Glomerular endothelial cell (primary cell): ENCODE measurements at places on chromosomes 2 and 18.

GRCh38 chr2:231715988-231716616, 7.8 kb downstream of the PTMA start:
- no peak for DNase-seq

DNA sequence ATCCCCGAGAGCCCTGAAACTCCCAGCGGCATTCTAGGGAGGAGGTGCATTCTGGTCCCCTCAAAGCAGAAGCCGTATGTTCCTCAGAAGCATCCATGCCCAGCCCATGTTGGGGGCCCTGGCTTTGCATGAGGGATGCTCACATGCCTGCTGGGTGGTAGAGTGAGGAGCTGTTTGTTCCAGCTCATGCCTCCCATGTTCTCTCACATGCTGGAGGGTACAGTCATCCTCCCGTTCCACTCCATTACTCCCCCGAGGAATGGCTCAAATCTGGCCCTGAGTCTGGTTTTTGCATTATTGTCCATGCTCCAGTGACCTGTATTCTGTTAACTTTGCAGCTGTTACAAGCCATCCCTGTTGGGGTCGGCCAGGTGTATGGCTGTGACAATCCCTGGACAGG, 24.1 kb downstream of the SLC14A2 start:
- DNase-seq = no peak

DNA sequence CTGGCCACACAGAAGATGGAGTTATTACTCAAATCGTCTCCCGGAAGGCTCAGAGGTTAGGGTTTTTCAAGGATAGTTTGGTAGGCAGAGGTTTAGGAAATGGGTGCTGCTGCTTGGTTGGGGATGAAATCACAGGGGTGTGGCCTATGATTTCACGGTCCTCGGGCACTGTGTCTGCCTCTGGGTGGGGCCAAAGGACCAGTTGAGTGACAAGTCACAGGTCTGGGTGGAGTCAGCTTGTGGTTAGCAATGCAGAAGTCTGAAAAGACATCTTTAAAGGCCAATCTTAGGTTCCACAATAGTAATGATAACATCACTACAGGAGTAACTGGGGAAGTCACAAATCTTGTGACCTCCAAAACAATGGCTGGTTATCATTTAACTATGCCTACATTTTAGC, 387.8 kb downstream of the ZNF521 start:
- DNase-seq = no peak

DNA sequence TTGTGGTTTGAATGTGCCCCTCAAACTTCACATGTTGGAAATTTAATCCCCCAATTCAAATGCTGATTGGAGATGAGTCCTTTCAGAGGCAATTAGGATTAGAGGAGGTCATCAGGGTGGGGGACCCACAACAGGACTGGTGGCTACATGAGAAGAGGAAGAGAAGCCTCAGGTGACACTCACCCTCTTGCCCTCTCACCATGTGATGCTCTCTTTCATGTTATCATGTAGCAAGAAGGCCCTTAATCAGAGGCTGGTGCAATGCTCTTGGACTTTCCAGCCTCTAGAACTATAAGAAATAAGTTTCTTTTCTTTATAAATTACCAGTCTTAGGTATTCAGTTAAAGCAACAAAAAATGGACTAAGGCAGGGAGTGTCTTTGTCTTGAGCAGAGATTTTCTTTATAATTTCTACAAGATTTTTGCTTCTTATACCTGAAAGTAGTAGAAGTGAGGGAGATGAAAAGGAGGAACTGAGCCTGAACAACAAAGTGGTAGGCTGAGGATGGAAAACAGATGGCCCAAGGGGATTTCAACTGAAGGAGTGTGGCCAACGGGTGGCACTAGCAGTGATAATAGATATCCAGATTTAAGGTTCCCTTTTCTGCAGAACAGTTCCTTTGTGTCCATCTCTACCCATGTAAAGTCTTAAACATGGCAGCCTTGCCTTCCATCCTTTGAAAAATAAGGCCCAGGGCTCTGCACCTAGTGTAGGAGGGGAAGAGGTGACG, 49.2 kb upstream of the TGIF1 start:
- DNase-seq = no peak

- no peak for DNase-seq
These were observed 866 bp downstream of the CWC22 start for GRCh38 chr2:180006231-180006630.

GRCh38 chr2:120539937-120540718, 194.2 kb downstream of the INHBB start:
- DNase-seq = no peak

- DNase-seq = no peak
These were observed 14.6 kb downstream of the PTPN18 start for GRCh38 chr2:130370490-130370889.

DNA sequence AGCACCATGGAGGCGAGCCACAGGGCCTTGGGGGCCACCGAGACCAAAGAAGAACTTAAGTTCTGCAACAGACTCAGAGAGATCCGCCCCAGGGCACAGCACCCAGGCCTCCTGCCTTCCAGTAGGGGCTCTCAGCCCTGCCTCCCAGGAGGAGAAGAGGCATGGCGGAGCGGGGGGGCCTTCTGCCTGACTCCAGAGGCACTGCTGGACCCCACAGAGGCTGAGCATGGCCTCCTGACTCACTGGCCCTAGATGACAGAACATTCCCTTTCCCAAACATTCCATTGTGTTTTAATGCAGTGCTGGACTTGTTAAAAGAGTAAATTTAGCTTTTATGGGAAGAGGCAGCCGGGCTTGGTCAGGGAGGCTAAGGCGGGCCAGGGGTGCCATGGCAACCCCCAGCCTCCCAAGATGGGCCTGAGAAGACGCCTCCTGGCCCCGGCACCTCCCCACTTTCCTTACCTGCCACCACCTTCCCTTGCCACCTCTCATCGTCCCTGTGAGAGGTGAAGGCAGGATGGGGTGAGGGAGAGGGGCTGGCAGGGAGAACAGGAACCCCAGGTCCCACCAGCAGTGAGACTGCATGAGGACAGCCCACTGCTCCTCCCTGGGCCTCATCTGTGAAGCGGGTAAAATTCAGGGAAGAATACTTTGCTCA, 65.4 kb downstream of the SMAD7 start:
- DNase-seq = no peak

- DNase-seq = no peak
These were observed 239.6 kb downstream of the CDH20 start for GRCh38 chr18:61572871-61573270.

- DNase-seq = no peak
These were observed 894.5 kb upstream of the ACVR2A start for GRCh38 chr2:146950361-146950760.

DNA sequence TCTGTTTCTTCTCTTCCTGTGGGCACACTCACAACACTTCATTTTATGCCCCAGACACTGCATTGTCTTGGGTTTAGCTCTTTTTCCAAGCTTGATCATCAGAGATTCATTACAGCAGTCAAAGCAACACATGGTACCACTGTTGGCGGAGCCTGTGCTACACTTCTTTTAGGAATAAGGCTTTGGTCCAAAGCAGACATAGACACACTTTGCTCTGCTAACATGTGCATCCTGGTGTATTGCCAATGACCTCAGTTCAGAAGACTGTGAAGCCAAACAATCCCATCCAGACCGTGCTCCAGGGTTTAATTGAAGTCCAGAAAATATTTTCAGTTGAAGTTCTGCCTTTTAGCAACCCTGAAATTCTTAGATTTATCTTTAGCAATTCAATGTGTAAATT, 354.6 kb upstream of the RAB12 start:
- no peak for DNase-seq

GRCh38 chr2:15410884-15411283, 150.2 kb downstream of the NBAS start:
- DNase-seq = no peak

GRCh38 chr18:57748770-57749603, 54.1 kb downstream of the ATP8B1 start:
- no peak for DNase-seq

DNA sequence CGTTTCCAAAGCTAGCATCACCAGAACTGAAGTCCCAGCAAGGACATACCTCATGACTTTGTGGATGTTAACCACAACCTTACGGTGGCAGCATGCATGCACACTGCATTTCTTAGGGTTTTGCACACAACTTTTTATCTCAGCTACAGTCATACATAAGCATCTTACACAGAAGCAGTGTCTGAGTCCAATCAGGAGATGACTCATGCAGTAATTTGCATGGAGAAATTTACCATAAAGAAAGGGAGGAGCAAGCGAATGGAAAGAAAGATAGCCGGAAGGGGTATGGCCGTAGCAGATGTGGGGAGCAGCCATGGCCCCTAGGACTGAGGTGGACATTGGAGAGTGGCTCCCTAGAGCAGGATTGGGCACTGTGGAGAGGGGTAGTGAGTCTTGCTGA, 522.5 kb downstream of the GALR1 start:
- no peak for DNase-seq

DNA sequence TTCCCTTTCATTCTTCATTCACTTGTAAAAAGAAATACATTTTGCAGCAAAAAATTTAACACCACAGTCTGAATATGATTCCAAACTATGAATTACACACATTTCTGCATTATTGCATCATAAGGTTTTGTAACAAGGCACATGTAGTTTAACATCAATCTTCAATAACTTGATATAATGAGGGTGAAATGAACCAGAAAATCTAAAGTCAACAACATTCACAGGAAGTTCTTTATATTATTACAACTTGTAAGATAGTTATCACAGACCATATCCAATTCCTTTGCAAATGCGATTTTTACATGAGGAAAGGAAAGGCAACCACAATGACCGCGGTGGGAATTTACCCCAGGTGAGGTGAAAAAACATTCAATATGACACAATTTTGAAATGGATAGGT, 213.3 kb downstream of the NAPG start:
- DNase-seq = no peak

- no peak for DNase-seq
These were observed 100.6 kb downstream of the BABAM2 start for GRCh38 chr2:27991146-27991545.

- DNase-seq = no peak
These were observed 1097.2 kb upstream of the CNTNAP5 start for GRCh38 chr2:122927710-122928557.

GRCh38 chr2:217994776-217995274, 8.0 kb downstream of the TNS1 start:
- no peak for DNase-seq

DNA sequence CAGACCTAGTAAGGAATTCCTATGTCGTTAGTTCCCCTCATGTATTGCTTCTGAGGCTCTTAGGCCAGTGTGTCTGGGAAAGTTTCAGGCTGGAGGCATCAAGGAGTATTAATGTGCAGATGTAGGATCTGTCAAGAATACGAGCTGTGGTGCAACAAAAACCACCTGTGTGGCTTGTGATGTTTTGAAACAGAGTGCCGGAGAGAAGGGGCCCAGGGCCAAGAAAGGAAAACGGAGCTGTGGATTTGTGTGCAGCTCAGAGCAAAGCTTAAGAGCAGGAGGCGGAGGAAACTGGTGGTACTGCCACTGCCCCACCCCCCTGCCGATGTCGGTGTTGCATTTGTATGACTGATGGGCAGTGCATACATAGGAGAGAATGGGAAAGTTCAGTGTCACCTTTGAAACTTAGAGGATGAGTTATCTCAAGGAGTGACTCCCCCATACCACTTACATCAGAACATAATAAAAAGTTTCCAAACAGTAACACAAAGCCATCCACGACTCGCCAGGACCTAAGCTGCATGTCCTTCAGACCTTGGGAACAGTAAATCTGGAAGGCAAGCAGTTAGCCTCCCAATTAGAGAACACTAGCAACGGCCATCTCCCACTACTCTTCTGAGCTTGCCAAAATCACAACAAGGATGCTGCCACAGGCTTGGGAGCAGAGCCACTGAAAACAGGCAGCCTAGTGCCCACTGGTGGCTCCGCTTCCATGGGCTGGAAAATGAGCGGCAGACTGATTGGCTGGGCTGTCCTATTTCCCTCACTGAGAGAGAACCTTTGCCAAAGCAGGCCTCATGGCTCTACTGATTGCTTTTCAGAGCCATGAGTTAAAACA, 152.7 kb upstream of the NT5C1B start:
- DNase-seq = no peak

DNA sequence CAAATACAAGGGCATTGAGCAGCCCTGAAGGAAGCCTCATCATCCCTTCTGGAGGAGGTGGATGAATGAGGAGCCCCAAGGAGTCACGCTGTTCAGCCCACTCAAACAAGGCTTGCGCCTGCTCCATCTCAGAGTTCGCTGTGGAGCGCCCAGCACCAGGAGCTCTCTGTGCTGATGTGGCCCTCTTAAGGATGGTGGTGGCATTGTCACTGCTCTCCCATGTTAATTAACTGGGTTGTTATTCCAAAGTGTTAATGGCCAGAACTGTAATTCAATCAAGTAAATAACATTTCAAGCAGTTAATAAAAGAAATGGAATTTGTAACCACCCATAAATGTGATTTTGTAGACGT, 726.0 kb upstream of the RAB6C start:
- DNase-seq = no peak

DNA sequence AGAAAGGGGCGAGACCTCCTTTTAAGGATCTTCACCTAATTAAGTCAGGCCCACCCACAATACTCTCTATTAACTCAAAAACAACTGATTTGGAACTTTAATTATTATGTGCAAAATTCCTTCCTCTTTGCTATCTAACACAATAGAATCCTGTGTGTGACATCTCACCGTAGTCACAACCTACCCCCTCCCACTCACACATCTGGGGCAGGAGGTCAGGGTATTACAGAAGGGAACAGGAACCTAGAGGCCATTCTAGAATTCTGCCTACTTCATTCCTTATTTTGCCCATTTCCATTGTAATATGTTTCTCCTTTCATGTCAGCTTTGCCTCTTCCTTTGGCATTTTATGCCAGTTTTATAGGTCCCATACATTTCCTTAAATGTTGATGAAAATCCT, 829.3 kb upstream of the ID2 start:
- DNase-seq = no peak

DNA sequence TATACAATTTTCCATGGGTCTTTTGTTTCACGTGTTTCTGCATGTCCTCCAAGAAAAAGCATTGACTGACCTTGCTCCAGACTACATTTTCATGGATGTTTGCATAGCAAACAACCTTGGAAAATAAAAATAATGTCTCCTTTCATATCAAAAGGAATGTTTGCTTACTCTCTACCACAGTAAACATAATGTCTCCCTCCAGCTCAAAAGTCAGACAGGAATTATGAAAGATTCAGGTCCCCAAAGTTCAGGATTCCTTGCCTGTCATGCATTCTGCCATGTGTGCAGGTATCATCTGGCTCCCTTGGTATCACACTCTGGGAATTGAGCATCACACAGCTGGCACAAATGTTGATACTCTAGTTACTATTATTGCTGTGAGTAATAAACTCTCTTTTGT, 103.1 kb upstream of the ZC3H15 start:
- DNase-seq = no peak

- DNase-seq = no peak
These were observed 84.4 kb upstream of the LYPD1 start for GRCh38 chr2:132754392-132754791.

- no peak for DNase-seq
These were observed 53.0 kb downstream of the RAB27B start for GRCh38 chr18:54881229-54881768.

GRCh38 chr18:42914476-42914875, 201.0 kb downstream of the RIT2 start:
- DNase-seq = no peak

- DNase-seq = no peak
These were observed 61.8 kb upstream of the YWHAQ start for GRCh38 chr2:9692456-9693195.

- no peak for DNase-seq
These were observed 415.8 kb downstream of the HRH4 start for GRCh38 chr18:24876266-24876665.
